ENCODE measurements at places on chromosomes 3 and 15.

DNA sequence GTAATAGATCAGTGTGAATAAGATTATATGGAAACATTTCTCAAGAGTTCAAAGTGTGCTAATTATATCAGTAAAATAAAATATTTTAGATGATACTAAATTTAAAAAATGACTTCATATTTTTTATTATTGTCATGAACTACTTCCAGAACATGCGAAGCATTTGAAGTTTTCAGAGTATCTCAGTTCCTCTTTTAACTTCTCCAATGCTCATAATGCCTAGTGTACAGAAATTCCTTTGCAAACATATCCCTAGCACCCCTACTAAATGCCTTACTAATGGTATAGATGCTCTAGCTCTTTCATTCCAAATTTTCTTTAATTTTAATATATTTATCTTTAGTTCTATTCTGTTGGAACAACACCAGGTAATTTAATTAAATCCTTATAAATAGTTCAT is 580.4 kb downstream of the CADM2 start:
- DNase-seq: no peak

DNA sequence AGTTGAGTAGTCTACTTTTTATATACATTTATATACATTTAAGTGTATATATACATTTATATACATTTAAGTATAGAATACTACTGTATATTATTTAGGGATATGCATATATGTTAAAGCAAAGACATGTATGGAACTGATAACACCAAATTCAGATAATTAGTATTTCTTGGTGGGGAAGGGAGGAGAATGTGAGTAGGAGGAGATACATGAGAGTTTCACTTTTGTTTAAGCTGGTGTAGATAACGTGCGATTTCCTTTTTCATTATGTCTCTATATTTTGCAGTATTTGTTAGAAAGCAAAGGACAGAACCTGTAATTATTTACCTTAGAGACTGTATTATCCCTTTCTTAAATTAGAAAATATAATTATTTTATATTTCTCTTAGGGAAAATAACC is 16.6 kb upstream of the NIT2 start:
- no peak for DNase-seq

GRCh38 chr15:78389322-78389721 is 48.7 kb upstream of the IREB2 start:
- no peak for DNase-seq

DNA sequence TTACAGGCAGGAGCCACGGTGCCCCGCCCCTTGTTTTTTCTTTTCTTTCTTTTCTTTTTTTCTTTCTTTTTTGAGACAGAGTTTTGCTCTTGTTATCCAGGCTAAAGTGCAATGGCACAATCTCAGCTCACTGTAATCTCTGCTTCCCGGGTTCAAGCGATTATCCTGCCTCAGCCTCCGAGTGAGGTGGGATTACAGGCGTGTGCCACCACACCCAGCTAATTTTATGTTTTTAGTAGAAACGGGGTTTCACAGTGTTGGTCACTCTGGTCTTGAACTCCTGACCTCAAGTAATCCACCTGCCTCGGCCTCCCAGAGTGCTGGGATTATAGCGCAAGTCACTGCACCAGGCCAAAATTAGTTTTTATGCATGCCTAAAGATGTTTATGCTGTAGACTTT is 2.5 kb downstream of the RPL35A start:
- DNase-seq: no peak

- DNase-seq: no peak
Observed at GRCh38 chr3:44887101-44887500, 12.7 kb downstream of the TGM4 start.

DNA sequence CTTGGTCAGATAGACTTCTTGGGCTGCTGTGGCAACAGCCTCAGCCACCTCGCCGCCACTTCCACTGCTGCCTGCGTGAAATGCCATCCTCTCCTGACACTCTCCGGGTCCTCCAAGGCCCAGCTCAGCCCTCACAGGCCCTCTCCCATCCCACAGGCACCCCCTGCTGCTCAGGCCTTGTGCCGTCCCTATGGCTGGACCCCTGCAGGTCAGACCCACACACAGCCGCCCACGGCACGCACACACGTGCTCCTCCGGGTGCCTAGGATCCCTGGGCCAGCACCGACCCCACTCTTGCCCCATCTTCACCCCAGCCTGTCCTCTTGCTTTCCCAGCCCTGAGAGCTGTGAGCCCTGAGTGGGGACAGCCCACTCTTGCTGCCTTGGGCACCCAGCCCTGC is 19.7 kb downstream of the CFAP100 start:
- DNase-seq: no peak

- no peak for DNase-seq
Observed at GRCh38 chr3:171346019-171346418, 114.2 kb downstream of the TNIK start.

DNA sequence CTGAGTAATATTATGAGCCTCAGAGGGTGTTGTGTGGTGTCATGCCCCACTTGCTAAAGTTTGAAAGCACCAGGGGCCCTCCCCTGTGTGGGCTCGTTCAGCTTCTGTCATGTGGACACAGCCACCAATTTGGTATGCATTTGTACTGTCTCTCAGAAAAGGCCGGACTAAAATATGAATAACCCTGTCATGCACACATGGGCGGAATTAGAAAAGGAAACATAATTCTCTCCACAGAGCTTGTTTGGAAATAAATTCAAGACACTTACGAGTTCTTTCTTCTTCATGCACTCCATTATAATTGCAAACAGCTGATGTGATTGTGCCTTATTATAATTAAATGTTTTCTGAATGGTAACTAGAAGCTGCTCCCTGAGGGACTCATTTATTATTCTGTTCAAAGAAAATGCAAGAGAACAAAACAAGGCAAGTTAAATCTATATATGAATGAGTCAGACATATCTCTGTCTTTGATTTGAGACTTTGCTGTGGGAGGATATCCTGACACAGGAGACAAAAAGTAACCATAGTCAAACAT is 39.1 kb downstream of the TRPM1 start:
- no peak for DNase-seq

DNA sequence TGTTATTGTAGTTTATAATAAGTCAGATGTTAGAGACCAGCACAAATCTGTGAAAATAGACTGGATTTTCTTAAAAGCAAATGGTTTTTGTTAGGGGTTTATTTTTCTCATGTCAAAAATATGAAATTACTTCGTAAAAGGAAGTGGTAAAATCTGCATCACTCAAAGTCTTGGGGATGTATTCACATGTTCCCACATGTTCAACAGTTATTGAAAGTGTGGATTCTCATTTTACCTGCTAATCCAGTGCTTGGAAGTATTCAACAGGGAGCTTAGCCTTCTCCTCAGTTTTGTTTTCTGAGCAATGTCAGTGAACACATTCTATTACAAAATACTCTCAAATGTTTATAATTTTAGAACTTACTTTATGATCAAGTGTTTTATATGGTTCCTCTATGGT is 352.0 kb downstream of the SOX2 start:
- no peak for DNase-seq

- no peak for DNase-seq
Observed at GRCh38 chr3:181839916-181840297, 128.2 kb downstream of the SOX2 start.

GRCh38 chr3:111326144-111326995 is 215.6 kb upstream of the CD96 start:
- no peak for DNase-seq

GRCh38 chr15:95371664-95372063 is 958.8 kb upstream of the NR2F2 start:
- no peak for DNase-seq

GRCh38 chr3:48661501-48662144 is 1.1 kb downstream of the CELSR3 start:
- DNase-seq: peak; percentile 69

DNA sequence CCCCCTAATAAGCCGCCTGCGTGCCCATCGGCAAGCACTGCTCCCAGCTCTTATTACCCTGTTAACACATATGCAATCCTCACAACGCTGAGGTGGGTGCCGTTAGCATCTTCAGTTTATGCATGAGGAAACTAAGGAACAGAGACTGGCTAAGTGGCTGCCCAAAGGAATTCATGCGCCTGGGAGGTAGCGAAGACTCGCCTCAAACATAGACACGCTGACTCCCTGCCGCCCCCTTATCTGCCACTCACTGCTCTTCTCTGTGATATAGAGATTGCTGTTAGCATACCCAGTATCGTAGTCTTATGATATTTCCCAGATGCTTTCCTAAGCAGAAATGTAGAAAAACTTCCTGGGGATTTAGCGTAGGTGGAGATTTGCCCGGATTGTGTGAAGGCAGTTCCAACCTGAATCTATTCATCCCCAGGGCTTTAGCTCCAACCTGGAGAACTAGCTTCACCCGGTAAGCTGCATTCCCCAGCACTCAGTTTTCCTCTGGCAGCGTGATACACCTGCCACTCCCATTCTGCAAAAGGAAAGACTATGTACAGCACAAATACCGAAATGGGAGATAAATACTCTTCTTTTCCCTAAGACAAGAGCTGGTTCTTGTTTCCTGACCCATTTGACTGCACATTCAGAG is 23.7 kb upstream of the CD47 start:
- no peak for DNase-seq

- no peak for DNase-seq
Observed at GRCh38 chr3:14143271-14144225, 18.7 kb downstream of the TMEM43 start.

- no peak for DNase-seq
Observed at GRCh38 chr15:90871716-90872485, 3.5 kb downstream of the FURIN start.

GRCh38 chr3:140341817-140342403 is 336.0 kb upstream of the TRIM42 start:
- no peak for DNase-seq

DNA sequence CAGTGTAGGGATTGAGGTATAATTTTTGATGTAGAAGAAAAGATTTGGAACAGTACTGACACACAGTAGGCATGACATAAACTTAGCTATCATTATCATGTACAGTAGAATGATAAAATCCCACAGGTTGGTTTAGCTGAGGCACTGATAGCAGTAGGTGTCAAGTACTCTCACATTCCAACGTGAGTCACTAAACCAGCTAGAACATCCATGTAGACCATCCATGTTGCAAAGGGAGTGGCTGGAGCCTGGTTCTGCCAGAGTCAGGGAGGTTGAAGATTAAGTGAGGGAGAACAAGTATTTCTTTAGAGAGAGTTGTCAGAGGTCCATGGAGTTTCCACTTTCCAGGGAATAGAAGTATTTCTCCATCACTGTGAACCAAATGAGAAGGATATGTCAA is 157.2 kb upstream of the TMEM108 start:
- DNase-seq: no peak

- DNase-seq: no peak
Observed at GRCh38 chr3:127037021-127037400, 54.1 kb downstream of the PLXNA1 start.

DNA sequence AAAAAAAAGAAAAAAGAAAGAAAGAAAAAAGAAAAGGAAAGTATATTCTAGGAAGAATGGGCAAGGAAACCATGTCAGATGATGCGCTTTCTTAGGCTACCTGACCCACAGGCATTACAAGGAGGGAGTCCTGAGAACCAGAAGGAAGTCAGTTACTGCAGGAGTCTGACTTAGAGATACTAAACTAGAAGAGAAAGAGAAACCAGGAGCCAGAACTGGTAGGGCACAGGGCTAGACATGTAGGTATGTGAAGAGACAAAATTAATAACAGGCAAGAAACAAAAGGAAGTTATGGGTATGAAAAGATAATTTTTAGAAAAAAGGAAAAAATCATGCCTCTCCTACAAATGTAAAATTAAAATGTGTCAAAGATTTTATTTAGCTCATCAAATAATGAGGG is 63.3 kb upstream of the LRRN1 start:
- DNase-seq: no peak

DNA sequence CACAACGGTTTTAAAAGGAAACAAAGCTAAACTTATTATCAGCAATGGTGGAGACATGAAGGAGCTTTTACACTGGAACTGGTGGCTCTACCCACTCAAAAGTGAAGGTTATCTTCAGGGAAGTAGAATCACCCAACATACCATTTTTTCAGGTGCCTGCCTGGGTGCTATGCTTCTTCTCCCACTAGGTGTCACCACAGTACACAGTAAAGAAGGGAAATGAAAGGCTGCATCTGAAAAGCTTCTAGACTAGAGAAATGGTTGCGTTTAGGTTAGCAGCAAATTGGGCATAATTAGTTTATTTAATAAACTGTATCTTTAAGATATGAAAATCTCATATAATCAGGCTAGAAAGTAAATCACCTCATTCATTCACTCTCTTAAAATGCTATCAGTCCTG is 47.0 kb upstream of the SELENOK start:
- DNase-seq: no peak

- no peak for DNase-seq
Observed at GRCh38 chr3:69842789-69843188, 103.5 kb downstream of the MITF start.

DNA sequence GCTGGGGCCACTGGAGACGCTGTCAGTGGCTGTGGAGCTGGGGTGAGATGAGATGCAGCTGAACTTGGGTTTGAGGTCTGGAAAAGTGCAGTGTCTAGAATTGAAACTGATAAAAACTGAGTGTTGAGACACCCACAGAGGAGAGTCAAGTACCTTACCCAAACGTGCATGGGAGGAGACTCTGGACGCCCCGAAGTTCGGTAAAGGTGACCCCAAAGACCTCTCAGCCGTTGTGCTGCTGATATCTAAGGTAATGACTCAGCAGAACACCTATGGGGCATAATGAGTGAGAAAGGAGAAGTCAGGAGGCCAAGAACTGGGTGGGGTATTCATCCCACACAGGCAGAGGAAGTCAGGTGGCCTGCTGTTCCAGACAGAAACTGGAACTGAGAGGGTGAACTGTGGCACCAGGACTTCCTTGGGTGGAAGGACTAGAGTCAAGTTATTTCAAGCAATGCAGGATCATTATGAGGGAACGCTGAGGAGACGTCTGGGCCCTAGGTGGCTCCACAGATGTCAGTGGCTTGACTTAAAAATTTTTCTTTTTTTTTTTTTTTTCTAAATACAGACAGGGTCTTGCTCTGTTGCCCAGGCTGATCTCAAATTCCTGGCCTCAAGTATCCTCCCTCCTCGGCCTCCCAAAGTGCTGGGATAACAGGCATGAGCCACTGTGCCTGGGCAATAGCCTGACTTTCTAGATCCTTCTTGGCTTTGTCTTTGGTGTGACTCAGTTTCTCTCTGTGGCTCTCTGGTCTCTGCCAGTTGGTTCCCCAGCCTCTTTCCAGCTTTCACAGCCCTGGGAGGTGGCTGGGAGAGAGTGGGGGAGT is 67.6 kb upstream of the GCNT3 start:
- no peak for DNase-seq

Data from amygdala (tissue), 56 donors.